Endodermal cell (in vitro differentiated cells): ENCODE measurements at places on chromosomes 5 and 9. TPM values are rescaled to one million over a fixed set of nuclear protein-coding genes. Genes with fewer than 3 reads are reported as not detected.

DNA sequence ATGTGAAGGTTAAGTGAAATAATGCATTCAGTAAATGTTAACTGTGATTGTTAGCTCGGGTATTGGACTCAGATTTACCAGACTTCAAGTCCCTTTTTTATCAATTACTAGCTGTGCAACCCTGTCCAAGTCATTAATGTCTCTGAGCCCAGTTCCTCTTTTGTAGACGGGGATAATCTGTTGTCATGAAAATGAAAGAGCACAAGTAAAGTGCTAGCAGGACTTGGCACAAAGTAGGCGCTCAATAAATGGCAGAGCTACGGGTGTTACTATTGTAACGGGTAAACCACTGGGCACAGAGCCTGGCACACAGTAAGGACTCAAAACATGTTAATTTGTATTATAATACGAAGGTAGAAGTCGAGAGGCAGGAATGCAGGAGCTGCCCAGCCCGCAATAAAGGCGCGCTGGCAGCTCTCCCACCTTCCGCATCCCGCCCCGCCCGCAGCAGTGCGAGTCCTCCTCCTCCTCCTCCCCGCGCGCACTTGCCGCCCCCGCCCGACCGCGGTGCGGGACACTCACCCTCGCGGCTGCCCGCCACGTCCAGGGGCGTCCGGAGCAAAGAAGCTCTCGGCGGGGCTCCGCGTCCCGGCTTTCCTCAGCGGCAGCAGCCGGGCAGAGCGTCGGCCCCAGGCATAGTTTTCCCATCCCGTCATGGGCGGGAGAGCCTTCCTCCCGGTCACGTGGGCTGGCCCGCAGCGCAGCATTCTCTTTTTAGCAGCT lies at the start of gene C1QTNF2:
C1QTNF2 (minus strand) TSS at position 637 of the 723 bp plus-strand sequence. CDS start 15,615 bp downstream, outside the sequence.
- no peak within 1 kb of the TSS for H3K27ac ChIP-seq
- H3K36me3 ChIP-seq, result no peaks in the 10 kb centered on the region
- H3K4me1 ChIP-seq, result no peaks in the 10 kb centered on the region
- peak; percentile 87 for DNase-seq
- H3K27me3 ChIP-seq, result peaks cover 56% of the 10 kb centered on the region

GRCh38 chr9:134223591-134224122 lies 59.3 kb upstream of the RNU6ATAC start:
- no peaks in the 10 kb centered on the region for H3K36me3 ChIP-seq
- H3K4me3 ChIP-seq, result no peak overlapping the region
- no peak overlapping the region for H3K27ac ChIP-seq
- H3K27me3 ChIP-seq, result no peaks in the 10 kb centered on the region

DNA sequence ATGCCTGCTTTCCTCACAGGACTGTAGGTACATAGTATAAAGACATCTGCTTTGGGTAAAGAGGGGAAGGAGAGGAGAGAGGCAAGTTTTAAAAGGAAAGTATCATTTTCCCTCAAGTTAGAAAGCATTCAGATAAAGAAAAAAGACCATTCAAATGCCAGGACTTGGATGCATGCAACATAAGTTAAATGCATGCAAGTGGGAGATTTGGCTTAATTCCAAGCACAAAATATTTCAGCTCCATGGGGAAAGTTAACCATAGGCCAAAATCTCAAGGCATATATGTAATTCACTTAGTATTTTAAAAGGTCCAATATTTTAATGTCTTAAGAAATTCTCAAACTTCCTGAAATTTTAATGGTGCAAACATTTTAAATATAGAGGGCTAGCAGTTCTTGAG lies 36.4 kb downstream of the POU5F2 start:
- no peaks in the 10 kb centered on the region for H3K4me1 ChIP-seq
- H3K27me3 ChIP-seq, result no peaks in the 10 kb centered on the region
- no peak overlapping the region for H3K4me3 ChIP-seq

GRCh38 chr5:122751293-122751782 lies 23.5 kb upstream of the SNX2 start:
- no peak overlapping the region for H3K27ac ChIP-seq
- H3K4me3 ChIP-seq, result no peak overlapping the region
- H3K36me3 ChIP-seq, result no peaks in the 10 kb centered on the region
- no peaks in the 10 kb centered on the region for H3K27me3 ChIP-seq
- H3K4me1 ChIP-seq, result peaks cover 4% of the 10 kb centered on the region

- H3K27me3 ChIP-seq, result peaks cover 71% of the 10 kb centered on the region
- peak; percentile 91 for DNase-seq
- no peak within 1 kb of the TSS for H3K27ac ChIP-seq
- peaks cover 3% of the 10 kb centered on the region for H3K4me1 ChIP-seq
- peak within 1 kb of the TSS; percentile 84 for H3K4me3 ChIP-seq
- H3K36me3 ChIP-seq, result no peaks in the 10 kb centered on the region
These were observed at the start of gene RGS7BP for GRCh38 chr5:64505769-64506566. Gene RGS7BP, plus strand, starts transcription at chr5:64506015. Its CDS starts 610 bp downstream, at chr5:64506625.

DNA sequence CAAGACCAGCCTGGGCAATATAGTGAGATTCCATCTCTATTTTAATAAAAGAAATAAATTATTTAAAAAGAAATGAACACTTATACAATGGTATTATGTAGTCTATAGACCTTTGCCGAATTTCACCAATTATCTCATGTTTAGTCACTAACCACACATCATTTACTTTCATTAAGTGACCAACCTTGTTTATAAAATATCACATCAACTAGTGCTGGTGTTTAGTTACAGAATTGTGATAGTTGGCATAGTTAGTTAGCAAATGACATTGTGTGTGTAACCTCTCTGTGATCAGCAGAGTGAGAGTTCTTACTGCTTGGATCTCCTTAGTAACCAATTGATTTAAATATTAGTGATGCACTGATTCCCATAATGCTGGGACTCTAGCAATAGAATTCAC lies 71.8 kb downstream of the PRR16 start:
- no peak overlapping the region for H3K27ac ChIP-seq
- no peaks in the 10 kb centered on the region for H3K27me3 ChIP-seq
- H3K4me3 ChIP-seq, result no peak overlapping the region
- H3K4me1 ChIP-seq, result no peaks in the 10 kb centered on the region

GRCh38 chr5:115627295-115627865 lies 1.5 kb upstream of the TMED7 start:
- H3K4me1 ChIP-seq, result no peaks in the 10 kb centered on the region
- H3K27me3 ChIP-seq, result no peaks in the 10 kb centered on the region
- DNase-seq, result no peak
- H3K4me3 ChIP-seq, result no peak overlapping the region

DNA sequence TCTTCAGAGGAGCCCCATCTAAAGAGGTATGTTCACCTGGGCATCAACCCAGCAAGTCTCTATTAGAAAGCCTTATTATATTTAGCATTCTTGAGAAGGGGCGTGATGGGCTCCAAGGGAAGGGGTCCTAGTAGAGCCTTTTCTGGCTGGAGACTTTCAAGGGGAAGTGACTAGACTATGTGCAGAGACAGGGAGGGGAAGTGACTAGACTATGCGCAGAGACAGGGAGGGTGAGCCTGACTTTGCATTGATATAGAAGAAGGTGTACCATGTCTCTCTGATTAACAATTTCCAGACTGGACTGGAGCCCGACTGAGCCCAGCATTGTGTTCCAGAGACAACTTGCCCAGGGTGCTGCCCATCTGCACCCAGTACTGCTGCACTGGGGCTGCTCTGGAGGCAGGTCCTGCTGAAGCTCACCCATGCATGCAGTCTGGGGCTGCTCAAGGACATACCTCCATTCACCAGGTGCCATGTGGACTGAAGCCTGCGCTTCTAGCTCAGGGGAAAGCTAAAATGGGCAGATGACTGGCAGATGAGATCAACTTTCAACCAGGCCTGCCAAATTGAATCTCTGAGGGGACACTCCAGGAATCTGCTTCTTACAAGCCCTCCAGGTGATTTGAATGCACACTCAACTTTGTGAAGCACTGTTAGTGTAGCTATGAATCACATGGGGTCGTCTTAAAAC lies 83.0 kb upstream of the GNA14 start:
- no peaks in the 10 kb centered on the region for H3K27me3 ChIP-seq
- no peak overlapping the region for H3K27ac ChIP-seq
- H3K4me1 ChIP-seq, result no peaks in the 10 kb centered on the region
- H3K4me3 ChIP-seq, result no peak overlapping the region

DNA sequence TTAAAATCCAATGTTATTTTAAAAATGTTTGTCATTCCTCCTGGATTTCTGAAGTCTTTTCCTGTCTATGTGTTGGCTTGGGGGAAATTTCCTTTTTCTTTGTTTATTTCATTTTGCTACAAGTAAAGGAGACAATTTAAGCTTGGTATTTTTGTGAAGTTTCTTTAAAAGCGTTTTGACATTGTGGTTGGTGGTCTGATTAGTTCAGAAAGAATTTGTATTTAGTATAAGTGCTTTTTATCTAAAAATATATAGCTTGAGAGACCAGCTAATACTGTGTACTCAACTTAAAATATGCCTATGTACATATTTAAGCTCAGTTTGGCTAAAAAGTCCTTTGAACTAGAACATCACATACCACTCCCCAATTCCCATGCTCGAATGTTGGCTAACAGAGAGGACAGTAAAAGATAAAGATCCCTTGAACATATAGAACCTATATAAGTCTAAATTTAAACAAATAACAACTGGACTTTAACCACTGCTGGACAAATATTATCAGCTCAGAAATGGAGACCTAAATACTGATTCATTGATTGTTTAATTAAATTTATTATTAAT lies 237.6 kb downstream of the TLE4 start:
- H3K4me1 ChIP-seq, result no peaks in the 10 kb centered on the region
- DNase-seq, result no peak
- no peak overlapping the region for H3K27ac ChIP-seq
- no peak overlapping the region for H3K4me3 ChIP-seq
- H3K36me3 ChIP-seq, result no peaks in the 10 kb centered on the region

Gene OR1Q1
- not detected in 3 replicates for total RNA-seq

Gene SLU7
- 46.6 to 84.4 TPM (median 47.5 TPM) in 3 replicates for total RNA-seq

Gene BARX1
- total RNA-seq, result 0.25 and 0.35 TPM in 2 replicates
